Transverse colon (tissue), 4 donors: ENCODE measurements at places on chromosomes 6 and 20.

- DNase-seq = no peak
These were observed 231.3 kb upstream of the KCNQ5 start for GRCh38 chr6:72390548-72390947.

DNA sequence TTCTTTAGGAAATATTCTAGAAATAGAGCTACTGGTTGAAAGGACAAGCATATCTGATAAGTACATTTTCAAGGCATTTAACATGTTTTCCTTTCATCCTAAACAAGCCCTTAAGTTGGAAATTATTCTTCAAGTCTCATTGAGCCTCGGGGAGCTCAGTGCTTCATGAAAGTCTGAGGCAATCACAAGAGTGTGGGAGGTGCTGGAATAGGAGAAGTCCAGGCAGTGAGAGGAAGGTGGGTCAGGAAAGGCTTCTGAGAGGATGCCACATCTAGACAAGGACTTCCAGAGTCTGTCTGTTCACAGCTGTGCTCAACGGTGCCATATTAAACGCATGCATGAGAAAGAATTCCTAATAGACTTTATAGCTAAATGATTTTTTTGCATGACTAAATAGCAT lies 69.8 kb downstream of the CD83 start:
- DNase-seq = no peak

DNA sequence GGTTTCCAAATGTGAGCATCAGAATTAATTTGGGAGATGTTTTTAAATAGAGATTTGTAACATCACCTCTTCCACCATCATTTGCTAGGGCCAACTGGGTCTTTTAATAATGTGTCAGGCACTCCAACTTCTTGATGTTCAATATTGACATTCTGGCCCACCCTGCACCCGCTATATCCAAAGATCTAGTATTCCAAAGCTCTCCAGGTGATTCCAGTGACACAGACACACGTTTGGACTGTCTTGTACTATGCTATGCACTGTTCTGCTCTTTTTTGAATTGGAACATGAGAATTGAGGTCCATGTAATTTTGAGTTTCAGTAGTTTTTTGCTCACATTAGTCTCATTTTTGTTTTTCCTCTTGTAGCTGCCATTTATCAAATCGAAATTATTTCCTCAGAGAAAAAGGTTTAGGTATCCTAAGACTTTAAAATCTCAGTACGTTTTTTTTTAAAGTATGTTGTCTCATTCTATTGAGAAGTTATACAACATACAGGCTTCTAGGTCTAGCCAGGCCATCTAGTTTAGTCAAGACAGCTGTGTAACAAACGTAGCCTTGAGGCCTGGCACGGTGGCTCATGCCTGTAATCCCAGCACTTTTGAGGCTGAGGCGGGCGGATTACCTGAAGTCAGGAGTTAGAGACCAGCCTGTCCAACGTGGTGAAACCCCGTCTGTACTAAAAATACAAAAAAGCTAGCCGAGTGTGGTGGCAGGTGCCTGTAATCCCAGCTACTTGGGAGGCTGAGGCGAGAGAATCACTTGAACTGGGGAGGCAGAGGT lies 3.1 kb downstream of the BICRAL start:
- DNase-seq = no peak

DNA sequence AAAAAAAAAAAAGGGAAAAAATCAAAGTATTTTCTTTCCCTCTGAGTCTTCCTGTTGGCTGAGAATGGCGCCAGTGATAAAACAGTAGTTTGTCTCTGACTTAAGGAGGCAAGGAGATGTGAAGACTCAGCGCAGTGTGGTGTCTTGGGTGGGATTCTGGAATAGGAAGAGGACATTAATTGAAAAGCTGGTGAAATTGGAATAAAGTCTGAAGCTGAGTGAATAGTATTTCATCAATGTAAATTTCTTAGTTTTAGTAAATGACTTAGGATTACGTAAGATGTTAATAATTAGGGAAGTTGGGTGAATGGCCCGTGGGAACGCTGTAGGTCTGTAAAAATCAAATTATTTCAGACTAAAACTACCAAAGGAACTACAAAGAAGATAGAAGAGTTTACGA lies 122.8 kb upstream of the ZNF217 start:
- no peak for DNase-seq

GRCh38 chr20:18405826-18406225 lies 61.0 kb downstream of the DZANK1 start:
- no peak for DNase-seq

- no peak for DNase-seq
These were observed 92.9 kb downstream of the SAMD3 start for GRCh38 chr6:130129762-130130246.

DNA sequence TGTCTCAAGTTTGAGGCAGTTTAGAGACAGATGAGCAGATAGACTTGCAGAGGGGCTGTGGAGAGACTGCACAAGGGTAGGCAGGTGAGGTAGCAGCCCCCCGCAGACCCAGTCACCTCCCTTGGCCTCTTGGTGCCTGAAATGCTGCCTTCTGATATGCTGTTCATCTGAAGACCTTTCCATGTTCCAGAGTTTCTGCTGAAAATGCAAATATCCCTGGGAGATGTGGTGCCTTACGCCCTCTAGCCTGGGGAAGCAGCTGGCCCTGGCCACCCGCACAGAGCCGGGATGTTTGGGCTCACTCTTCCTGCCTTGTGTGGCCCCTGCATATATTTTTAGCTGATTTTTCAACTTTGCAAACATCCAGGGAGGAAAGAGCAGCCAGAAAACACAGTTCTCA lies 51.4 kb downstream of the TMEM242 start:
- DNase-seq = no peak

GRCh38 chr6:93021235-93021915 lies 398.0 kb downstream of the EPHA7 start:
- no peak for DNase-seq

DNA sequence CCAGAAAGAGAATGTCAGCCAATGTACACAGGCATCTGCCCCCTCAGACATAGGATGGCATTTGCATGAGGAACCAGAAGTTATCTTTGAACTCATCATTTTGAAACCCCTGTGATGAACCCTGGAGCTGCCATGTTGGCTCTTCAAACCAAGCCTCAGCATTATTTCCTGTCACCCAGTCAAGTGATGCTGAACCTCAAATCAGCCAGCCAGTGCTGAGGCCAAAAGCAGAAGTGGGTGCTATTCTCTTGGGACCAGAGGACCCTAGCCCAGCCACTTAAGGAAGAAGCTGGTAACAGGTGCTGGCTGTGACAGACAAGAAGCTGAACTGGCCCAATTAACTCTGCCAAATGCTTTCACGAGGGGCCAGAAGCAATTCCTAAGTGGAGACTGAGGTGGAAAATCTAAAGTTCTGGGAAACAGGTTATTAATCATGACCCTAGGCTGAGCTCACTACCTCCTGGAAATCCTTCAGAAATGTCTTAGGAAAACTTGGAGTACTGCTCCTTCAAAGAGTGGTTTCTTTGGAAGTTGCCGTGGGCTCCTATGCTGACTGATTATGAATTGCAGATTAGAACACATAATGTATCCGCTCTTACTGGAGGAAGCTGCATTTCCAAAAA lies 4.0 kb downstream of the PKIG start:
- peak; percentile 36 for DNase-seq

DNA sequence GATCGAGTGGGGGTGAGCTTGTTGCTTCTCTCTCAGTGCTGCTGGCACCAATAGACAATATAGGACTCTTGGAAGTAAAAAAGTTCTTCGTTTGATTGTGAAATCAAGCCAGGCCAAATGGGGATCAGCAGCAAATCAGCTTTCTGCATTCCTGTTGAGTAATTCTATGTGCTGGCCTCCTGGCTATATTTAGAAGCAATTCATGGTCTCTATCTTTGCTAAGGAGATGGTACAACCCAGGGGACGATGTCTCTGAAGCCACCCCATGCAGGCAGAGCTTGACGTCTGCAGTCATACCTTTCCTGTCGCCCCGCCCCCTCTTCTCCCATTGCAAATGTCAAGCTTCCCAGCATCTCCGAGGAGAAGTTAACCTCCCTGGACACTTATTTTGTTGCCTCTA lies 199.1 kb downstream of the SCP2D1 start:
- no peak for DNase-seq

DNA sequence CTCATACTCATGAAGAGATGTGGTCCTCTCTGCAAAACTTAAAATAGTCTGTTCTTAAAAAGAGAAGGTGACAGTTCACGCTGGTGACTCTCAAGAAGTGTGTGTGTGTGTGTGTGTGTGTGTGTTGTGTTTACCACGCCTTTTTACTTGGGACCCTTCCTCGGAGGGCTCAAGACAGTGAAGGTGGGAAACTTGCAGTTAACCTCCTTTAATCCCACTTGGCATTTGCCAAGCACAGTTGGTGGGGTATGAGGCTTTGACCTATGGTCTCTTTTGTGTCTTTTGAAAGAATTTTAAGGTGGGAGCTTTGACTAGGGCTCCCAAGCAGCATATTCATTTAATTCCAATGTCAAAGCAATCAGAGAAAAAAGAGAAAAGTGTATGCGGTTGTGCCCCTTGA lies 395.8 kb downstream of the TFAP2B start:
- no peak for DNase-seq

GRCh38 chr20:49045440-49046086 lies 549 bp upstream of the CSE1L start:
- peak; percentile 33 for DNase-seq

GRCh38 chr20:51594236-51595057 lies 51.9 kb upstream of the NFATC2 start:
- DNase-seq = no peak

DNA sequence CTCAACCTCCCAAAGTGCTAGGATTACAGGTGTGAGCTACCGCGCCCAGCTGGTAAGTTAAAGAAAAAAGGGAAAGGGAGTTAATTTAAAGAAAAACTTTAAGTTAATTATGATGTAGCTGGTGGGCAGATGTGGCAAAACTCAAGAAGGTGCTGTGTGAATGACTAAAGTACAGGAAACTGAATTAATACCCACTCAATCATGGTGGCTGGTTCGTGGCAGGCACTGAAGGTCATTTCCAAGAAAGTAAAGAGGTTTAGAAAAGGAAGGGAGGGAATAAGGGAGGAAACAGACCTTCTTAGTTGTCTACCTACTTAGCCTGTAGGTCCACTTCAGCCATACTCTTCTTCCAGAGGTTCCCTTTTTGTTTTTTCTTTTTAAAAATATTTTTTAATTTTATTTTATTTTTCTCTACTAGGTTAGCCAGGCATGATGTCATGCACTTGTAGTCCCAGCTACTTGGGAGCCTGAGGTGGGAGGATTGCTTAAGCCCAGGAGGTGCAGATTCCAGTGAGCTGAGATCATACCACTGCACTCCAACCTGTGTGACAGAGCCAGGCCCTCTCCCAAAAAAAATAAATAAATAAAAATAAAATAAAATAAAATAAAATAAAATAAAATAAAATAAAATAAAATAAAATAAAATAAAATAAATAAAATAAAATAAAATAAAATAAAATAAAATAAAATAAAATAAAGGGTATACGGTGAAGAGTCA lies 11.9 kb upstream of the TGM3 start:
- DNase-seq = no peak

GRCh38 chr6:47160702-47161101 lies 118.6 kb upstream of the ADGRF1 start:
- no peak for DNase-seq

GRCh38 chr6:11318835-11319813 lies 86.7 kb upstream of the NEDD9 start:
- DNase-seq = no peak

DNA sequence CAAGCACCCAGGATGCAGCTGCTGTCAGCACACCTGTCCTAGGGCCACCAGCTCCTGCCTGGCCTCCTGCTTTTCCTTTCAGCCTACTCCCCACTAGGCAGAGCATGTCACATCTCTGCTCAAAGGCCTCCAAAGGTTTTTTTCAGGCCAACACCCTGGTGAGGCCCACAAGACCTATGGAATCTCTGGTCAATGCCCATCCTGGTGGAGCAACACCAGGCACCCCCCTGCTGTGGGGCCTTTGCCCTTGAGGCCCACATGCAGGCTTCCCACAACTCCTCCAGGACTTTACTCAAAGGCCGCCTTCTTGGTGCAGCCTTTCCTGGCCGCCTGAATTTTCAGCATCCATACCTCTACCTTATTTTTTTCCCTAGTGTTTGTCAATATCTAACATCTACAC lies 76.9 kb downstream of the SLC23A2 start:
- no peak for DNase-seq

DNA sequence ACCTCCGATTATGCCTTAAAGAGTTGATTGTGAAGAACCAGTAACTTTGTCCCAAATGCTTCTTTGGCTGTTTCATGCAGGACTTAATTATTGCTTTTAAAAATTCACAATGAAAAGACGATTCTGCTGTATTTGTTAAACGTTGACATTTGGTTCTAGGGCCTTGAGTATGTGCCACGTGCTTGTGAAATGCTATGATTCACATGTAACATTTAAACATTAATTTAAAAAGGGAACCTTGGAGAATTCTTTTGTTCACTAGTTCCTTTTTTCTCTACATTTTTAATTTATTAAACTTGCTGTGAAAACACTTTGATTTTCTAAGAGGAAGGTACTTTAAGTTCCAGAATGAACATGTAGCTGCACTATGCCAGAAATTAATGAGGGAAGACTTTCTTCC lies 9.5 kb downstream of the GZF1 start:
- DNase-seq = no peak

DNA sequence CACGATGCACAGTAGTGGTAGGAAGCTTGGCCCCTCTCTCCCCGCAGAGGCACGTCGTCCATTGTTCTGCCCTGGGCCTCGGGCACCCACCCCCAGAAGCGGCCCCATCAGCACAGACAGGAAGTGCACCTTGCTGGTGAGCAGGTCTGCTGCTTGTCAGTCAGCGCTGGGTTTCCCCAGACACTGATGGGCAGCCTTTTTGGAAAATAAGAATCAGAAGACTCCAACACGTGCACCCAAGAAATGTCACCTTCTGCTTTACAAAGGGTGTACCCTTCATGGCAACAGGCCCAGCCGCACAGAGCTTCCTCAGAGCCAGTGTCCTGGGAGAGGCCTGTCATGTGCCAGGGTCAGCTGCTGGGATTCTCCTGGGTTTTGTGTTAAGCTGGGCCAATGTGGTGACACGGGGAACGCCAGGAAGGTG lies 34.7 kb upstream of the IRF4 start:
- DNase-seq = no peak

DNA sequence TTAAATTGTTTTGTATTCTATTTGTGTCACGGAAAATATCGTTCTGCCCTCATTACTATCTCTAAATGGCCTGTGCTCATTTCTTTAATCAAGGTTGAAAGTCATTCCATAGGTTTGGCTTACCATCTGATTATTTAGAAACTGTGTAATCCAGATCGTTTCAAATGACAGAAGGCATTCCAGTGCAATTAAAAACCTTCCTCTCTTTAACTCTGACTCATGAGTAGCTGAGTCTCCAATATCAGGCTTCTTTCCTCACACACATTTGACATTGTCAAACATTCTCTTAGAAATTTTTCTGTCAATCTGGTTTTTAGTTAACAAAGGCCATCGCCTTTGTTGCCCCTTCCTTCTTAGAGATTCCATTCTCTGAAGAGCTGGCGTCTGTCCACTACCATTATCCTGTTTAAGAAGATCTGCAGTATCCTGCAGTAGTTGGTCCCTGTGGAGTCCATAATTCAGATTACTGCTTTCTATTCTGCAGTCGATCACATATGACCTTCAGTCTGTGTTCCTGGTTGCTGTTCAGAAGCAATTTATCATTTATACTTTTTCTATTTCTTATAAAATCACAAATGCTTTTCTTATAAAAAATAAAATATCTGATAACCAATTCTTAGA lies 3.9 kb upstream of the TRDN start:
- no peak for DNase-seq

GRCh38 chr20:1317545-1318255 lies 11.2 kb downstream of the SDCBP2 start:
- no peak for DNase-seq

- DNase-seq = peak; percentile 88
These were observed 58.9 kb downstream of the ZNF831 start for GRCh38 chr20:59222253-59223181.
